Stimulated activated CD4-positive, alpha-beta T cell treated with anti-CD3 and anti-CD28 coated beads, Interleukin-1b, Interleukin-23, amount 100 ng/mL, for 1 hour (primary cell): ENCODE measurements at places on chromosomes 5 and 9.

DNA sequence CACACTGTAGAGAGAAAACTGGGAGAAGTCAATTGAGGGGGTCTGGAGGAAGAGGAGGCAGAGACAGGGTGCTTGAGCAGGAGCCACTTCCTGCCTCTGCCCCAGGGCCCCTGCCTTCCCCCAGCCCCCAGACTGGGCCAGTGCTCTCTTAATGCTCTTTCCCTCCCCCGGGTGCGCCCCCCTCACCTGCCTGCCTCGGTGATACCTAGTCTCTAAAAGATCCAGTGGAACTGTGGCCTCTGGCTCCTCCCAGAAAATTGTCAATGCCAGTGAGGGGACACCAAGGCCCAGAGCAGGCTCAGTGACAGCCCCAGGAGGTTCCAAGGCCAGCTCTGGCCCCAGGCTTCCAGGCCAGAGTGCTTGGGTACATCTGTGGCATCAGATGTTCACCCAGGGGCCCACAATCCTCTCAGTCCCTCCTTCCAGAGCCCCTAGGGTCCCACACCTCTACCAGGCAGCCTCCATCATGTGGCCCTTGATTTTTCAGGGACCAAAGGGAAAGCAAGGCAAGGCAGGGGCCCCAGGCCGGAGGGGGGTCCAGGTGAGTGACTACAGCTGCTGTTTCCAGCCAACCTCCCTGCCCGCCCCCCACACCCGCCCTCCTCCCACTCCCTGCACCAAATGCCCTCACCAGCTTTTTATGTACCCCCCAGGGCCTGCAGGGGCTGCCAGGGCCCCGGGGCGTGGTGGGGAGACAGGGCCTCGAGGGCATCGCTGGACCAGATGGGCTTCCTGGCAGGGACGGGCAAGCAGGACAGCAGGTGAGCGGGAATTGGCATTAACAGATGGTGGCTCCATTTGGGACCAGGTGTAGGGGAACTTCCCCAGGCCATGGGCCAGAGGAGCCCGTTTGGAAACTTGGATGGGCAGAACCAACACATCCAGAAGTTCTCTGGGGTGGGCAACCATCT lies 33.1 kb upstream of the ORM1 start:
- no peak for DNase-seq

DNA sequence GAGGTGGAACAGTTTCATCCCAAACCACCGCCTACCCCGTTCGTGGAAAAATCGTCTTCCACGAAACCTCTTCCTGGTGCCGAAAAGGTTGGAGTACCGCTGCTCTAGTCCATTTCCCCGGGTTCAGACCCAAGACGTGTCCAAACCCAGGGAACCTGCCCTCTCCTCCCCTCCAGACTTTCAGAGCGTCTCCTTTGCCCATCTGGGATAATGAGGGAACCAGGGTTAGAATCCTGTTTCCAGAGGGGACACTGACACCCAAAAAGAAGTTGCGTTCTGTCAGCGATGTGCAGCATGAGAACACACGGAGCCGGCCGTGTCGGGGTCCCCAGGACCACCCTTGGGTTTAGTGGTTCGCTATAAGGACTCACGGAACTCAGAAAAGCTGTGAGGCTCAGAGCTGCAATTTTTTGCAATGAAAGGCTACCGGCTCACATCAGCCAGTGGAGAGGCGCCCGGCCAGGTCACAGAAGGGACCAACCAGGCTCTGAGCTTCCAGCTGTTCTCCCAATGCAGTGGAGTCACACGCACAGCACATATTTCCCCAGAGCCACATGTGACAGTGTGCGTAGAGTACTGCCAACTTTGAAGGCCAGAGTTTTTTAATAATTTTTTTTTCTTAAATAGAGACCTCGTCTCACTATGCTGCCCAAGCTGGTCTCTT lies 19.4 kb downstream of the LAMC3 start:
- no peak for DNase-seq

DNA sequence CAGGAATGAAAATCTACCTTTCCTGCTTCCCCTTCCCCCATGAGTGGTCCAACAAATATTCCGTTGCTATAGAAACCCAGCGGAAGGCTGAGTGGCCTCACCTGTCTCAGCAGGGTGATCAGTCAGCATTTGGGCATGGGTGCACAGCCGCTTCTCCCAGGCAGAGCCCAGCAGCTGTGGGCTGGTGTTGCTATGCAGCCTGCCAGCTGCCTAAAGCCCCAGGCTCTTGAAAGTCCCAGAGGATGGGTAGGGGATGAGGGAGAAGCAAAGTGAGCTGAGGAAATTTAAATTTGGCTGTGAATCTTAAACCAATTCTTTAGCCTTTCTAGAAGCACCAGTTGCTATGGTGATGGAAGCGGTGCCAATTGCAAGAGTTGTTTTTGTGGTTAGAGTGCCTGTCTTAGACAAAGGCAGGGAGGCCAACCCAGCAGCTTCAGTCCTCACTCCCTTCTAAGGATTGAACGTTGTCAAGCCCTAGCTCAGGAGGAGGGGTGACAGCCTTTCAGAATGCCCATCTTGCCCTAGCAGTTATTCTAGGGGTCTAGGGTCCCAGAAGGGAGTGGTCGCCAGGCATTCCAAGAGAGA lies 151.5 kb upstream of the PITX1 start:
- no peak for DNase-seq

DNA sequence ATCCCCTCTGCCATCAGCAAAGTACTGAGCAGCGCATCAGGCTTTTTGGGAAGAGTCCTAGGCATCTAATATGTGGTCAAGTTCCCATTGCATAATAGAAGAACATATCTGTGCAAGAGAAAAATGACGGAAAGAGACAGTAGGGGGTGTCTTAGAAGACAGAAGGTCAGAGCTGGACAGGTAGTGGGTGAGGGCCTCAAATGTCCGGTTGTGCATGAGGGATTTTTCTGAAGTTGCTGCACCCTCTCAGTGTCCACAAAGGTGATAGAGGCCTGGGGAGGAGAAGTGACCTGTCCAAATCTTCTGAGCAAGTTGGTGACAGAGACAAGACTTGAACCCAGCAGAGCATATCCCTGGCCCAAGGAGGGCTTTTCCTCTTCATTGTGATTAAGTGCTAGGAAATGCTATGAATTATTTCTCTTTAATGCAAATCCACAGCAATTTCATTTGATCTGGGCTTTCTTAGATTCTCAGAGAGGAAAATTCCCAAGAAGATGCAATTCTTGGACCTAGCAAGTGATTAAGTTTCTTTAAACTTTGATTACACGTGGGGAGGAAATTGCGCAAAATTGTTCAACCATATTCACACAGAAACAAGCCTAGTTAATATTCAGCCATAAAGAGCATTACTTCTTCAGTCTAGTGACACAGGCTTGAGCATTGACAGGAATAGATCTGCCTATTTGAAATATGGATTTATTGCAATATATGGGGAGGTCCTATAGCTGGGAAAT lies at the start of gene OR2S2:
Gene OR2S2 (minus strand): TSS at position 51 of the 734 bp plus-strand sequence. CDS start 56 bp downstream, outside the sequence.
- no peak for DNase-seq

- DNase-seq: no peak
Observed at GRCh38 chr5:16437977-16438376, 27.6 kb downstream of the ZNF622 start.

- DNase-seq: no peak
Observed at GRCh38 chr5:39716532-39717028, 291.8 kb upstream of the DAB2 start.

DNA sequence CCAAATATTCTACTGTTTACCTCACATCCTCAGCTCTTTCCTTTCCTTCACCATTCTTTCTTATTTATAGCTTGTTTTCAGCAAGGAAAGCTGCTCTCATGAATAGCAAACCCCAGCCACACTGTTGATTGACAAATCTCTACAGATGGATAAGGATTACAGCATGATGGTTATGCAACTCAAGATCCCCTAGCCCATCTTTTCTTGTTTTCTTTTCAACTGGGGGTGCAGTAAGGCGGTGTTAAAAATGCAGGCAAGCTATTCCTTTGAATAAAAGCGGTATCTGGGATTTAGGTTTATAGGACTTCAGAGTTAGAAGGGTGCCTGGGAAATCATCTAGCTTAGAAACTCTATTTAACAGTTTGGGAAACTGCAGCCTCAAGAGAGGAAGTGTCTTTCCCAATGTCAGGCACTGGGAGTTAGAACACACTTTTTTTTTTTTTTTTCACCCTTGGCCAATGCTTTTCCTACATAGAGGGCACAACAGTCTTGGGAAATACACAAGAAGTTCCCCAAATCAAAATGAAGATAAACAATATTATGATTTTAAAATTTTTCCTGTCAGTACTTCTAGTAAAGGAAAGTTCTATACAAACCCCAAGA lies 2.6 kb downstream of the SPARC start:
- no peak for DNase-seq

GRCh38 chr9:6689893-6690674 lies 44.6 kb upstream of the GLDC start:
- DNase-seq: no peak

DNA sequence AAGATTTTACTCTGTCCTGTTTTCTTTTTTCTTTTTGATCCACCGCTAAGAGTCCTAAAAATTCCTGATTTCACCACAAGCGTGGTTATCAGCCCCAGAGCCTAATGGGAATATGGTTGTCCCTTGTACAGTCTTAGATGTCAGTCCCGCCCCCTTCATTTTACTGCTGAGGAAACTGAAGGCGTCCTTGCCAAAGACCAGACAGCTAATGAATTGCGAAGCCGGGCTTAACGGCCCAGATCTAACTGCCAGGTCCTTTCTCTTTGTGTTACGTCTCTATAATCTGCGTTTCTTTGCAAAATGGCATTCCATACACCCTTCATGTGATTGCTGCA lies 497 bp downstream of the NSA2 start:
- no peak for DNase-seq

GRCh38 chr9:101440714-101441230 lies 5.2 kb upstream of the ALDOB start:
- no peak for DNase-seq

GRCh38 chr9:89883401-89884341 lies 278.9 kb downstream of the GADD45G start:
- DNase-seq: no peak

GRCh38 chr5:18397891-18398290 lies 763.6 kb downstream of the TAF11L14 start:
- no peak for DNase-seq

DNA sequence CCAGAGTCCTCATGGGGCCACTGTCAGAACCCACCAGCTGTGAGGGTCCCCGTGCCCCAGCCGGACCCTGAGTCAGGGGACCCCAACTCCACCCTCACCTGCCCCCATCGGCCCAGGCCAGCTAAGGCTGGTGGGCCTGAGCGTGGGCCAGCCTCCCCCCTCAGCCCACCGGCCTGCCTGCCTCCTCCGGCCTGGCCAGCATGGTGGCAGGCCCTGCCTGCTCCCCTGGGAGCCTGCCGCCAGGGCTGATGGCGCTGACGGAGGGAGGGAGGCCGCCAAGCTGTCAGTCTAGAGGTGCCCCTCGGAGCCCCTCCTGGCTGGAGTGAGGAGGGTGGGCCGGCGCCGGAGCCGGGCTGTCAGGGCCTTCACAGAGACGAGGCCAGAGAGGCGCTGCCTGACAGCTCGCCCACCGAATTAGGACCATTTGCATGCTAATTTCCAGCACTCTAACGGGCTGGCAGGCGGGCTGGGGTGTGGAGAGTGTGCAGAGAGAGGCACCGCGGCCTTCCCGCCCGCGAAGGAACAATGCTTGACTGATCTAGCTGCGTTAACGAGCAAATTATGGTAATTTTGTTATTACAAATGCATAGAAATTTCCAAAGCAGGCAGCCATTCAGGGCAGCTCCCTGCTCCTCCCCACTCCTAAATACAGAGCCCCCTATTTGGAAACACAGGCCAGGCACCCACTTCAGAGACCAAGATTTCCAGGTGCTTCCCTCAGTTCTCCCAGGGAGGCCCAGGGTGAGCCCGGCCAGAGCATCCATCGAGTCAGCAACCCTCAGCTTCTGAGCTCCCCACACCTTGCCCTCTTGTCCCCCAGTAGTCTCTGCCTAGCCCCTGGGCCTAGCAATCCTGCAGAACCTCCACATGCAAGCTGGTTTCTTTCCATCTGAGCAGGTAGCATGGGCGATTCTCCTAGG lies 169.3 kb downstream of the PAX5 start:
- no peak for DNase-seq

GRCh38 chr9:120542701-120543490 lies 37.1 kb downstream of the CDK5RAP2 start:
- DNase-seq: no peak

- no peak for DNase-seq
Observed at GRCh38 chr9:115170358-115171073, 52.6 kb upstream of the TNC start.

DNA sequence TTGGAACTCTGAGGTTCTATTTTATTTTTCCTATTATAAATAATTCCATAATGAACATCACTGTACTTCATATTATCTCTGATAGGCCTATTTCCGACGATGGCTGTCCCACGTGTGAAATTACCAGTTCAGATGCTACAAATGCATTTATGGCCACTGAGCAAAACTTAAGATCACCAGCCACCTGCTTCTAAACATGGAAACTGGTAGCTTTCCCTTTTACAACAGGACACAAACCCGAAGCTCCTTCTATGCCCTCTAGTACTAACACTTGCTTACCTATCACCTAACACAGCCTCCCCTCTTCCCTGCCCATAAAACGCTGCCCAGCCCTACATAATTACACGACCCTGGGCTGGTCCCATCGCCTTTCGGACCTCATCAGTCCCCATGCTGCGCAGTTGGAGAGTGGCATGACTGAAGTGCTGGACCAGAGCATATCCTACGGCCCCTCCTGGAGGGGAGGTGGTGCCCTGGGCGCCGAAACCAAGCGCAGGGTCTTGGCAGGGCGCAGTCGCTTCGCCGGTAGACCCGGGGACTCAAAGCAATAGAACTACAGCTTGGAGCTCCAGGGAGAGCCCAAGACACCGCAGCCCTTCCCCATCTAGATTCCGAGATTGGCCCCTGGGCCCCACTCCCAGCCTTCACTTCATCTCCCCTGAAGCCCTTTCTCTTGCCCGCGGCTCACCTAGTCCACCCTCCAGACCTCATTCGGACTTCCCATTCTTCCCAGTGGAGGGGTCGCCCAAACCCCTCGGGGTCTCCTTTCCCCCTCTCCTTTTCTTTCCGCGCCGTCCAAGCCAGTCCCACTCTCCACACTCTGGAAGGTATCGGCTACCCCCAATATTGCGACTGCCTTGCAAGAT lies 1.0 kb upstream of the SAP30L start:
- DNase-seq: no peak

GRCh38 chr9:36128349-36128748 lies 8.2 kb upstream of the GLIPR2 start:
- DNase-seq: no peak

GRCh38 chr9:105346273-105346672 lies 101.6 kb upstream of the FSD1L start:
- DNase-seq: no peak
